ENCODE measurements at places on chromosomes 7 and 10.

DNA sequence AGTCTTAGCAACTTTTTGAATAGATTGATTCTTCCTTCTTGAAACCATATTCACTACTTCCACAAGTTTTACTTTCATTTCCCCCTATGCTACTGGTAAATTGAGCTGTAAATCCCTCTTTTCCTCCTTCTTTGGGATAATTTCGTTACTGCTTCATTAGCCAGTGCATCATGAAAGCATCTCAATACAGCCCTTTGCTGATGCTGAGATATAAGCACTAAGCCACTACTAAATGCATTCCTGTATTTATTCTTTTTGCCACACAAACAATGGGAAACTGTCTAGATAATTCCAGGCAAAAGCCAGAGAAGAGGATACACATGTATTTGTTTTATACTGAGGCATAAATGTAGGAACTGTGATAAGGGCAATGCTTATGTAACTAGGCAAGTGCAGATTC, 313.9 kb downstream of the NXPH1 start:
- no peak for DNase-seq

DNA sequence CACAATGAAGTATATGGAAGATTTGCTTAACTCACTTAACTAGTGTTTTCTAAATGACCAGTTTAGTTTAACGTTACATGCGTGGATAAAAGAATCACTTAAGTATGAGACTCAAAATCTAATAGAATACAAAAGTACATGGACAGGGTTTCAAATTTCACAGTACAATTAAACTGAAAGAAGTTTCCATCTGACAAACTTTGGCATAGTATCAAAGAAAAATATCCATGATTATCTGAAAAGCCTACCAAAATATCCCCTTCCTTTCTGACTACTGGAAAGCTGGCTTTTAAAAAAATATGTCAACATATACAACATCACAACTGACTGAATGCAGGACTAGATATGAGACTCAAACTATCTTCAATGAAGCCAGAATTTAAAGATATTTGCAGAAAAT, 164.8 kb downstream of the ZNF438 start:
- DNase-seq = no peak

GRCh38 chr10:4892681-4893080, 66.7 kb downstream of the AKR1E2 start:
- no peak for DNase-seq

DNA sequence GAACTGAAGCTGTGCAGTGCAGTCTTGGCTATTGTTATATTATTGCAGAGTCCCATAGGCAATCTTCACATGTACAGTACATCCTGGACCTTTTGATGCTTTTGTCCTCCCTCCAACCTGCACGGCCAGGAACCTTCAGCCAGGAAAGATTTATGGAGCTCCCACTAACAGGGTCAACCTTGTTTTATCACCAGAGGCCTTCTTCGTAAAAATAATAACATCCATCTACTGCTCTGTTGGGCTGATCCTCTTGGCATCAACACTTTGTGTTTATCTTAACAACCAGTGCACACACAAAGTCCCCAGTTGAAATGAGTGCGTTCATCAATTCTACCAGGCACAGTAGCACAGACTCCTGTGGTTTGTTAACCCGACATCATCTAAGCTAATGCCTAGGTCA, 72.4 kb downstream of the AGMO start:
- no peak for DNase-seq

DNA sequence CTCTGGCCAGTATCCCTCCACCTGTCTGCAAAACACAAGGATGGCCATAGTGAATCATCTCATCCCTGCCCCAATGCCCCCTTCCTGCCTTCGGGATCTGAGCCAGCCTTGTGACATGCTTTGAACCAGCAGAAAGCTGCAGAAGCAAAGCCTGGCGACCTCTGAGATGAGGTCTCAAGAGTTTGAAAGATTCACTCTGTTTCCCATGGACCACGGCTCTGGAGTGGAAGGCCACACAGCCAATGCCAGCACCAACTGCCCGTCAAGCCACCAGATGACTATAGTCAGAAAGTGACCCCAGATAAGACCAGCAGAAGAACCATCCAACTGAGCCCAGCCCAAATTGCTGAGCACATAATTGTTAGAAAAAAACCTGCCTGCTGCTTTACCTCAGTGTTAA, 193.9 kb upstream of the PPP2R2D start:
- DNase-seq = no peak

GRCh38 chr7:131159961-131160361, 167.7 kb upstream of the MKLN1 start:
- no peak for DNase-seq

DNA sequence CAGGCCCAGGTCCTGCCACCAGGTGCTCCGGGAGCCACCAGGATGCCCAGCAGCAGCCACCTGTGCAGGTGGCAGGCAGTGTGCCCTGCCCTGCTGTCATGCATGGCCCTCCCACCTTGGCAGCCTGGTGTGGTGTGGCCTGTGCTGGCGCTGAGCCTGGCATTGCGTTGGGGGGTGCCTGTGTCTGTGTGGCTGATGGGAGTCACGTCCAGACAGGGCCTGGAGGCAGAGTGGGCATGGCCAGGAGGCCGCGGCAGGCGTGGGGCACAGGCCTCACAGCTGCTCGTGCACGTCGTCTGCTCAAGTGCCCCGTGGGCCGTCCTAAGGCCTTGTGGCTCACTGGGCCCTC, 8.7 kb downstream of the TTYH3 start:
- no peak for DNase-seq

DNA sequence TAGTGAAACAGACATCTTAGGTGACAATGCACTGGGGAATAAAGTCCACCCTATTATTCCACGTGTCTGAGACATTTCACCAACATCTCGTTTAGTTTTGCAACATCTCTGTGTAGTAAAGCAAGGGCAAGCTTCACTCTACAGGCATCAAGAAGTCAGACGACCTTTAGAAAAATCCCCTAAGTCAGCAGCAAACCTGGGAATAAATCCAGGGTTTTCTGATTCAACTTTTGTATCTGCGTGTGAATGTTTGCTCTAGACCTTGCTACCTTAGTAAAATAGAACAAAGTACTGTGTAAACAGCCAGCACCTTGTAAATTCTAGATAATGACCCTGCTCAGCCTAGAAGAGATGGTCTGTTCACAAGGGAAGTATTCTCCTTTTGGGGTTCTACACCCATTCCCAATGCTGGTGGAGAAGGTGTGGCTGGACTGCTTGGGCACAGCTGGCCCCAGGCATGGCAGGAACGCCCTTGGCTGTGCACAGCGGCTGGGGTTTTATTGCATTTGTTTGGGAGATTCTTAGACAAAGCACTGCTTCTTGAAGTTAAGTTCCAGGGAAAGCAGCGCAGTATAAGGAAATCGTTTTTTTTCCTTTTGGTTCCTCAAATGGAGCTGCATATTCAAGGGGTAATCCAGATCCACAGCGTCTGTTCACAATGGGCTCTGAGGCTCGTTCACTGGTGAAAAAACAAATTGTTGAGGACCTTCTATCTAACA, 38.3 kb upstream of the GALNTL5 start:
- DNase-seq = no peak

DNA sequence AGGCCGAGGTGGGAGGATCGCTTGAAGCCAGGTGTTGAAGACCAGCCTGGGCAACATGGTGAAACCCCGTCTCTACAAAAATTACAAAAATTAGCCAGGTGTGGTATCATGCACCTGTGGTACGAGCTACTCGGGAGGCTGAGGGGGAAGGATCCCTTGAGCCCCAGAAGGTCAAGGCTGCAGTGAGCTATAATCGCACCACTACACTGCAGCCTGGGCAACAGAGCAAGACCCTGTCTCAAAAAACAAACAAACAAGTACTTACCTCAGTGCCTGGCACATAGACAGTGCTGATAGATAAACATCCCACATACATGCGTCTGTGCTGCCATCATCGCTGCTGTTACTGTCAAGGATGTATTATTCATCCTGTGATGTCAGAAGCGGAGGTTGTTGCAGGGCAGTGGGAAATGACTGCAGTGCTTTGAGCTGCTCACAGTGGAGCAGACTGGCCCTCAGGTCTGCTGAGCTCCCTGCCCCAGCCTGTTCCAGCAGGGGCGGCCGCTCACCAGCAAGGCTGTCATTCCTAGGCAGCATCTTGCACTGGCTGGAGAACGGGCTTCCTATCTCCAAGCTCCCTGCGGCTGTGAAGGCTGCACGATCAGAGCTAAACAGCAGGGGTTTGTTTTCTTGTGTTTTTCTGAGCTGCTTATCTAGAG, 18.6 kb downstream of the FOXK1 start:
- DNase-seq = no peak

DNA sequence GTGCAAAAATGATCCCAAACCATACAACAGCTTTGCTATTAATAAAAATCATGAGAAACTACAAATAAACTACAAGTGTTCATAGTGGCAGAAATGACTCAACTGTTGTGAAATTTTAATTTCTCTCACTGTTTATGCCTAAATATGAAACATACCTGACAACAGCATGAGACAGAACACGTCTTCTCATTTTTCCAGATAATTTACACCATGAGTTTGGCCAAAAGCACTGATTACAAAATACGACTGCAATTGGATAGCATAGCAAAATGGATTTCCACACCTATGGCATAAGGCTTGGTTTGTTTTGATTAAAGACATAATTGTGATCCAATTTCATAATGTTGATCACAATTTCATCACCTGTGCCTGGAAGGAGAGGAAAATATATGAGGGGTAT, 608.6 kb downstream of the GATA3 start:
- DNase-seq = no peak

DNA sequence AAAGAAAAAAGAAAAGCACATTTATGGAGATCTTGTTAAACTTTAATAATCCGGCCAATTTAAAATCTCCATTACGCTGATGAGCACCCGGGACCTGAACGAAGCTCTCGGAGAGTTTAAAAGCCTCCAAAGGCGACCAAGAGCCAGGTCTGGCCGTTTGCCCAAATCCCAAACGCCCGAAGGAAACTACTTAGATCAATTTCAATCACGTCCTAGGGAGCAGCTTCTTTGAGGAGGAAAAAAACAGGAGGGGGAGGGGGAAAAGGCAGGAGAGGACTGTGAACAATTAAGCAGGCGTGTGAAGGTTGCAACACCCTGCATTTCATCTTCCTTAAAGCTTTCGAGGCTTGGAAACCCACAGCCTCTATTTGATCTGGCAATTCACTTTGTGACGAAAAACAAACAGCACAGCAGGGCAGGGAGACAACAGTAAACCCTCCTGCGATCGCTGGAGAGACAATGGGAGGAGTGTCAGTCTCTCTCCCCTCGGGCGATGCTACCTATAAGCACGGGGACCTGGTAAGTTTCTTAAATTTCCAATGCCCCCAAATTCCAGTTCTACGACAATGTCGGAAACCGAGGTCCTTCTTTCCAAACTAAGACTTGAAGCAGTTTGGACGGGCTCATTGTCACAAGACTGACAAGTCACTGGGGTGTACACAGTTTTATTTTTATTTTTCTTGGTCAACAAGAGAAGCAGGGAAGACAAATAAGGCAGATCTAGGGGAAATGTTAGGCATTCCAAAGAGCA, 1.2 kb downstream of the KLF6 start:
- no peak for DNase-seq

GRCh38 chr7:25329815-25330214, 101.5 kb upstream of the NPVF start:
- DNase-seq = no peak

DNA sequence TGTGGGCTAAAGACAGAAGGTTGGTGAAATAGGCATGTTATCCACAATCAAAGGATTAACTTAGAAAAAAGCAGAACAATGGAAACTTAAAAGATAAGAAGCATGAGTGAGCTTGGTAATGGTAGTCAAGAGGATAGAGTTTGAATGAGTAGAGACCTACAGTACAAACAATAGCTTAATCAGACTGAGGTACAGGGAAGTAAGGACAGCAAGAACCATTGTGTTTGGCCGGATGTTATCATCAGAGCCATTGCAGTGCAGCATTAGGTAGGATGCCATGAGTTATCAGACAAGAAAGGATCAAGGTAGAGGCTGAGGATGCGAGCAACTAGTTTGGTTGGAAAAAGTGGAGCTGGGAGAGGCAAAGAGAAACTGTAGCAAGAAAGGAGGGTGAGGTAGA, 353.3 kb upstream of the VSTM2A start:
- no peak for DNase-seq

All from activated CD8-positive, alpha-beta memory T cell treated with anti-CD3 and anti-CD28 coated beads for 1 hour (primary cell).